ENCODE measurements at places on chromosomes 16 and 17. TPM values are rescaled to one million over a fixed set of nuclear protein-coding genes. Genes with fewer than 3 reads are reported as not detected.

Gene PRR15L
- total RNA-seq: 3.0 TPM

Gene GPR142
- total RNA-seq: not detected

Gene KRTAP4-9
- total RNA-seq: not detected

Gene RGS9
- 8.0 TPM for total RNA-seq

Gene TPSD1
- not detected for total RNA-seq

Gene RETREG3
- total RNA-seq: 27.5 TPM

Gene ZSCAN10
- total RNA-seq: not detected

Gene SPATA32
- 0.14 TPM for total RNA-seq

Gene FOXC2
- total RNA-seq: 5.6 TPM

Gene MPV17L
- total RNA-seq: 5.7 TPM

Gene MYH13
- not detected for total RNA-seq

Gene RAB11FIP4
- 1.6 TPM for total RNA-seq

Gene NOTUM
- 0.21 TPM for total RNA-seq

Gene GALK1
- total RNA-seq: 78.9 TPM

Gene MPO
- not detected for total RNA-seq

Gene RANBP10
- total RNA-seq: 6.6 TPM

Gene GPRC5C
- total RNA-seq: 48.8 TPM

Gene PERCC1
- not detected for total RNA-seq
